Activated CD4-positive, alpha-beta T cell treated with anti-CD3 and anti-CD28 coated beads, Interleukin-2, amount 50 U/mL, for 16 hours (primary cell): ENCODE measurements at places on chromosomes 13 and 19.

DNA sequence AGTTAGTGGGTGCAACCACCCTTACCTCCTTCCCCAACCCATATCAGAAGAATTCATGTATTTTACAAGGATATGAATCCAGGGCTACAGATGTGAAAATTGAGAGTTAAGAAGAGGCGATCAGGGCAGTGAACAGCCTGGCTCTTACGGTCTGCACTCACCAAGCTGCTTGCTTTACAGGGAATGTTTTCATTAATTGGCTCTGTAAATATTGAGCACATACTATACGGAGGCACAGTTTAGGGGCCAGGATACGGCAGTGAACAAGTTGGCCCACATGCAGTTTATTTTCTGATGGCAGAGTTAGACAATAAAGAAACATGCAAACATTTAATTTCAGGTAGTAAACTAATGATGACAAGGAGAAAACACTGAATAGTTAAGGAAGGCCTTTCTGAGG, 6.4 kb downstream of the POLR1D start:
- DNase-seq: no peak

DNA sequence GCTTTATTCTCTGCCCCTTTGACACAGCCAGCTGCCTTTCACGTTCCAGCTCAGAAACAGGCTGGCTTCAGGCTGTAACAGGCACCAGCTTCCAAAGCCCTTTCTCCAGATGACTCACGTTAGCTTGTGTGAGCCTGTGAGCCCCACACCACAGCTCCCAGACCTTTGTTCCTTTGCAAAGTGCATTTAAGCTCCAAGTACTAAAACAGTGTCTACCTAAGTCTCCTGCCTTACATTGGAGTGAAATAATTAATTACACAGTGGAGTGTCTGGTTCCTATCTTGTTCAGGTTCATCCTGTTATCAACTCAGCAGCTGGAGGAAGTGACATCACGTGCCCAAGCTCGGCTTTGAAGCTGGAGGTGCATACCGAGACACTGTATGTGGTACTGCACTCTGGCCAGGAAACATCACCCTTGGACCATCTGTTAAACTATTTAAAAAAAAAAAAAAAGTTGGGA, 475.8 kb downstream of the FOXO1 start:
- DNase-seq: peak; percentile 69

DNA sequence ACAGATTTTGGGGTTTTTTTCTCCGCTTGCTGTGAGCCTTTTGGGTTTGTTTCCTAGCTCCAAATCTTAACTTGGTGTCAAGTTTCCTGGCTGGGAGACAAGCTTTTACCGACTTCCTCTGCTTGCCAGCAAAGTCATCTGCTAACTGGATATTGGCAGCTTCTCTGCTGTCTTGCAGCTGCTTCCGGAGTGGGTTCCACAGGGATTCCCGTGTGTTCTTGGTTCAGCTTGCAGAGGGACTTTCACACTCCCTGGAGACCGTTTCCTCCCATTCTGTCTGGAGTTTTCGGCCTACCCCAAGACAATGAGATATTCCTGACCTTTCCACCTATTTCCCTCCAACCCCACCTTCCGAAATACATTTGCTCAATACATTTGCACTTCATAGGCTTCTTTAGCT, 2.2 kb upstream of the COLGALT1 start:
- no peak for DNase-seq

DNA sequence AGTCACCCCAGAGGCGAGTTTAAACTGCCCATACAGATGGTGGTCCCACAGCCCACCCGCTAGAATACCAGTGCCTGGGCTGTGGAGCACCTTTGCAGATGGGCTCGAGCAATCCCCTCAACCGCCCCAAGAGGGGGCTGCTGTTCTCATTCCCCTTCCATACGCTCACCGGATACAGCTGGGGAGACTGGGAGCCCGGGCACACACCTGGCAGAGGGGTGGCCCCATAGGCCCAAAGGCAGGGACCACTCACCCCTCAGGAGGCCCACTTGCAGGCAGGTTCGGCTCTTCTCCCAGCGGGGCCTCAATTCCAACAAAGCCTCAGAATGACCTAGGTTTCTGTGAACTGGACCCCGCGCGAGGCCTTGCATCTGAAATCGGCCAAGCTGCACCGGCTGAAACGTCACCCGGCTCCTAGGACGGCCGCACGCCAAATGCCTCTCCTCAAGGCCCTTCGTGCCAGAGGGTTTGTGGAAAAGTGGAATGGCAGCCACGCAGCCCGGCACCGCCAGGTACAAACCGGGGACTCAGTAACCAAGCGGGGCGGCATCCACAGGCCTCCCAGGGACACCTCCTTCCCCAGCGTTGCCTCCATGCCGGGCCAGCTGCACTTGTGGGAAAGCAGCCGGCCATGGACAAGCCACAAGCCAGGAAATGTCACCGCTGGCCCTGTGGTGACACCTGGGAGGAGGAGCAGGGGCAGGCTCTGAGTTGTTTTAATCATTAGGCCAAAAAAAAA, 18.7 kb downstream of the MLLT1 start:
- DNase-seq: no peak

- no peak for DNase-seq
Observed at GRCh38 chr13:37202264-37202663, 96.8 kb upstream of the CSNK1A1L start.

DNA sequence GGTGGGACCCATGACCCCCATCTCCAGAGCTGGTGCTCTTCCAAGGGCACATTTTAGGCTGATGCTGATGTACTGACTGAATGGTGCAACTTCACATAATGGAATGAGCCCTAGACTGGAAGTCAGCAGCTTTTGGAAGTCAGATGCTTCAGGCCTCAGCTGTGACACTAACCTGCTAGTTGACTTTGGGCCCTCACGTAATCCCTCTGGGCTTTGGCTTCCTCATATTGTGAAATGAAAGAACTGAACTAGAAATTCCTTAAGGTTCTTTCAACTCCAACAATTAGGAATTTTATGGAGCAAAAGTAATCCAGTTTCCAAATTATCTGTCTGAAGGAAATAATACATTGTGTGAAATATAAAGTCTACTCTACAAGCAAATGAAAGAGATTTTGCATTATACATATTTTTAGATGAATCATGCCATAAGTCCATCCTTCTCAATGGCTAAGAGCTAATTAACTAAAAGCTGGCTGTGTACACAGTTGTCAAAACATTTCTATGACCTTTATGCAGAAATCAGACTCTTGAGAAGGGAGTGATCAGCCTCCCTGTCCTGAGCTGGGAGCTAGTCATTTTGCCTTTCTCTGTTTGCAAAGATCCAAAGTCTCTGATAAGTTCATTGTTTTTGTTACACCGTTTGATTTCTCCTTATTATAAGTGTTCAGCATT, 204.2 kb downstream of the DCLK1 start:
- no peak for DNase-seq

GRCh38 chr19:56403261-56403660, 871 bp upstream of the ZNF583 start:
- DNase-seq: peak; percentile 5

DNA sequence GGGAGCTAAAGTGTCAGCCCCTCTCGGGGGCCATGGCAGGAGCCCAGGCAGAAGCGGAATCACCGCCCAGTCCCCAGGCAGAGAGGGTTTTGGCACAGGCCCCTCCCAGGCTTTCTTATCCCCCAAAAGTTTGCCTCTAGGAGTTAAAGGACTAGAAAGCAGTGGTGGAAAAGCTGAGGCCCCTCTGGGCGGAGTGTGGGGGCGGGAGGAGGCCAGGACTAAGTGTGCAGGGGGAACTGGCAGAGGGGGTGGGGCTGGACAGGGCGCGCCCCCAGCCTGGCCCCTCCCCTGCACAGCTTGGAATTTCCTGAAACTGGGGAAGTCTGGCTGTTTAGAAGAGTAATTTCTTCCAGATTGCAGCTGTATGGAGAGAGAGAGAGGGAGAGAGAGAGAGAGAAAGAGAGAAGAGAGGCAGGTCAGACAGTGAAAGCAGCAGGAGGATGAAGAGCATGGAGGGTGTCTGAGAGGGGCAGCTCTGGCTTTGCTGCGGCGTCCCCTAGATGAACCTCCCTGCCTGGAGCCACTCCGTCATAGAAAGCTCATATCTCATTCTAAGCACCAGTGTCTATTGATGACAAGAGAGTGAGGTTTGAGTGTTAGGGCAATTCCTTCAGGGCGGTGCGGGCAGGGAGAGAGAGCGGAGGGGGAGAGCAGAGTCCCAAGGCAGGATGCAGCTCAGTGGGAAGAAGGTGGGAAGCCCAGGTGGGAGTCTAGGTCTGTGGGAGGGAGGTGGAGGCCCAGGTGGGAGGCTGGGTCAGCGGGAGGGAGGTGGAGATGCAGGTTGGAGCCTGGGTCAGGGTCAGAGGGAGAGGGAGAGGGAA, at the start of gene CDC42EP5:
Gene CDC42EP5 (minus strand): TSS at position 226 of the 821 bp plus-strand sequence. CDS start 7,749 bp downstream, outside the sequence.
- DNase-seq: no peak

GRCh38 chr19:49506575-49507105, 5.8 kb upstream of the FCGRT start:
- DNase-seq: peak; percentile 84

DNA sequence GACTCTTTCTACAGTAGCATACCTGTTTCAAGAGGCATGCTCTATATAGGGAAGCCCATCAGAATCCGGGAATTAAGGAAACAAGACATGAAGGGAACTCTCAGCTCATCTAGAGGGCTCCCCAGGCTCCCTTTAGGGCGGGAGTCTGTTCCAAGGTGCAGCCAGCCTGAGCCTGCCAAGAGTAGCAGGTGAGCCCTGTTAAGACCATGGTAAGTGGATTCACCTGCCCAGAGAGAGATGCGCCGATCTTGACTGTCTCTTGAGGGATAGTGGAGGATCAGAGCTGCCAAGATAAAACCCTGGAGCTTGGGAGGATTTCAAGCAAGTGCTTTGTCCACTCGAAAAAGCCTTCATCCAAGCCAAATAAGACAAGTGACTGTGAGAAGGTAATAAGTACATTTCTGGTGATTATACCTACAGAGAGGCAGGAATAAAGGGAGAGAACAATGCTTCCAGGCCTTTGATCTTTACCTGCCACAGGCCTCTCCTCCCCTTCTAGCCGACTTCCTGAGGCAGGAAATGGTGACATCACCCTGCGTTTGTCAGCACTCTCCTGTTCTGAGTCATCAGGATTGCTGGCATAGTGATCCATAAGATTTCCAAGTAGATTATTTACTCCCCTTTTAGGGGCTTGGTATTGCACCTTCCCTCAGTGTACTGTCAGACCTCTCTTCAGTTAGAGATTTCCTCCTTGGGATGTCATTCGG, 31.5 kb downstream of the KLF5 start:
- DNase-seq: peak; percentile 33

GRCh38 chr19:46529622-46530451, 34.2 kb upstream of the PNMA8B start:
- peak; percentile 70 for DNase-seq

DNA sequence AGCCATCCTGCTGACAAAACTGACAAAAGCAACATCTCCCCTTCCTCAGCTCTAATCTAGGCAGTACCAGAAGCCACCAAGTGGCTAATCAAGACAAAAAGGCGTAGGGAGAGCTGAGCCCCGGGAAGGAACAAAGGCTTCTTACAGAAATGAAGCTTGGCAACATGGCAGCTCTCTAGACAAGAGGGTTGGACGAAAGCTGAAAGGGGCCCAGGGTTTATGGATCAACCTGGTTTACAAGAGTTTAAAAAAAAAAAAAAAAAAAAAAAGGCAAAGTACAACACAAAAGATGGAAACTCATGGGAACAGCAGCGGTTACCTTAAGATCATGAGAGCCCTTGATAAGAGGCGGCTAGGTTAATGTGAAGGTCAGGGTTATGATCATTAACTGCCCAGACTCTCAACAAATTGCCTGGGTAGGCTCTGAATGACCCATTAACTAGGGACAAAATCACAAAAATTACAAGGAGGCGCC, 14.0 kb downstream of the ZC3H4 start:
- DNase-seq: no peak

DNA sequence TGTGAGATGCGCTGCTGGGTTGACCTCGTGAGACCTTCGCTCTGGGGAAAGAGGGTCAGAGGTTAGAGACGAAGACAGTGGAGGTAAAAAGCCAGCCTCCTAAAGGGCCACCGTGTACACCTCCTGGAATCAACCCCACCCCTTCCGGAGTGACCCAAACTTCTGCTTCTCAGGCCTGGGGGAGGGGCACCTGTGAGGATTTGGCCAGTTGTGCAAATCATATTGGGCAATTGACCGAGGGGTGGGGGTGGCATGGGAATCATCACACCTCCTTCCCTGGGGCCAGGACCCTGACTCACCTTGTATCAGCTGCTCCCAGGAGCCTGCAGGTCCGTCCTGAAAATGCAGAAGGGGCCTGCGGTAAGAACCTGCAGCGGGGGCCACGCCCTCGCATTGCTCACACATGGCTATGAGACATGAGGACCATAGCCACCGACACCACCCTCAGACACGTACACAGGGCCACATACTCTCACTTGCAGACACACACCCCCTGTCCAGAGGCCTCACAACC, 2.8 kb downstream of the TNFSF14 start:
- peak; percentile 45 for DNase-seq

DNA sequence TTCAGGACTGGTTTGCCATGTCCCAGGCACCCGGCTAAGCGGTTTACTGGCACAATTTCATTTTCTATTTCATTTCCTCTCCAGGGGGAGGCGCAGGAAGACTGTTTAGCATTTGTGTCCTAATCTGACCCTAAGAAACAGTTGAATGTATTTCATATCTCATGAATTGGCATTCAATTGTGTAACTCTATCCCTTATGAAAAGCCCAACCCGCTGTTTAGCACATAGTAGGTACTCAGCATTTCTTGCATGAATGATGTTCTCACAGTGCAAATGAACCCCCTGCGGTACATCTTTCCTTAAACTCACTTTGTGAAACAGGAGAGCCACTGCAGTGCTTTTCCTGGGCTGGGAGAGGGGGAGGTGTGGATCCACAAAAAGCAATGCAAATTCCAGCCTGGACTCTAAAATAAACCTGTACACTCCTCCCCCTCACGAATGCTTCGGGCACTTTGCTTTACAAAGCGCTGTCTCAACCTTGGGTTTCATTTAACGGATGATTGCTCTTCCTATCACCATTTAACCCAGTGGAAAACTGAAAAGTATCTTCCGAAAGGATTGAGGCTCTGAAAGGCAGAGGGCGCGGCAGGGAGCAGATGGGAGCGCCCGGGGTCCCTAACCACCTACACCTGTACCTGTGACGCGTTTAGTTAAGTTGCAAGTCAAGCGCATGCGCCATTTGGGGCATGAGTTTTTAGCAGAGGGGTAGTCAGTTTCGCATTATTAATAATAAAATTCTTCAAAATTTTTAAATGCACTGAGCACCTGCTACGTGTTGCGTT, 1.2 kb upstream of the EEF2 start:
- DNase-seq: peak; percentile 81

- no peak for DNase-seq
Observed at GRCh38 chr13:51644654-51645053, 60.4 kb downstream of the WDFY2 start.

GRCh38 chr13:76222511-76222910, 586.4 kb downstream of the LMO7 start:
- no peak for DNase-seq

GRCh38 chr13:95058680-95059079, 242.6 kb downstream of the ABCC4 start:
- no peak for DNase-seq

- no peak for DNase-seq
Observed at GRCh38 chr13:105497597-105497996, 1037.9 kb downstream of the EFNB2 start.

- no peak for DNase-seq
Observed at GRCh38 chr19:13838435-13839129, 38.4 kb upstream of the NANOS3 start.

- DNase-seq: no peak
Observed at GRCh38 chr19:30326393-30326710, 45.8 kb upstream of the ZNF536 start.

- no peak for DNase-seq
Observed at GRCh38 chr13:25493931-25494640, 122.3 kb downstream of the ATP8A2 start.

- DNase-seq: peak; percentile 60
Observed at GRCh38 chr13:113930671-113931637, 42.9 kb downstream of the C13orf46 start.
